ENCODE measurements at places on chromosomes 13 and 19.

GRCh38 chr19:42281146-42281826, 12.2 kb downstream of the CIC start:
- no peak for DNase-seq

GRCh38 chr19:2164020-2164998, 576 bp downstream of the DOT1L start:
- no peak for DNase-seq

DNA sequence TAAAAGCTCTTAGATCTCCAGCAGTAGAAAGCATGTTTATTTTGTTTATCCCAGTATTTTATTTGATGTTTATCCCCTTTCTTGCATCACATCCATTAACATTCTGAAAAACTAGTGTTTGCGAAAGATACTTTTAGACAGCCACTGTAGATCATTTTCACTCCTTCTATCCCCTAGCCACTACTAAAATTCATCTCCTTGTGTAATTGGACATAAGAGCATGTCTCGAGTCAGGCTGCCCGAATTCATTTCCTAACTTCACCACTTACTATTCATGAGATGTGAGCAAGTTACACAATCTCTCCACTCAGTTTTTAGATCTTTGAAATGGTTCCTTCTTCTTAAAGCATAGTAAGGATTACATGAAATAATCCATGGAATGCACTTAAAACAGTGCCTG, 514.0 kb downstream of the KLF5 start:
- no peak for DNase-seq

DNA sequence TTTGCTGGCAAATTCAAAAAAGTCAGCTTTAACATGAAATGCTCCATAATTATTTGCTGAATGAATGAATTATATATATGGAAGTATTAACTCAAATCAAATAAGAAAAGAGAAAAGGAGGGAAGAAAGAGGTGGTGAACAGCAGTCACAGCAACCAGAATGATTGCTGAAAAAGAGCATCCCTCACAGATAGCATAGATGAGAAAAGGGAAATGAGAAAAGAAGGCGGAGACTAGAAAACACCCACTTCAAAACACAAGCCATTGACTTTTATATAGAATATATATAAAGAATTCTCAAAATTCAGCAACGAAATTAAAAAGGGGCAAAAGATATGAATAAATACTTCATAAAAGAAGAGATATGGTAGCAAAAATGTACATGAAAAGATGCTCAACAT, 75.2 kb downstream of the CAB39L start:
- DNase-seq: no peak

GRCh38 chr19:6577476-6578125, 13.3 kb downstream of the CD70 start:
- DNase-seq: no peak

DNA sequence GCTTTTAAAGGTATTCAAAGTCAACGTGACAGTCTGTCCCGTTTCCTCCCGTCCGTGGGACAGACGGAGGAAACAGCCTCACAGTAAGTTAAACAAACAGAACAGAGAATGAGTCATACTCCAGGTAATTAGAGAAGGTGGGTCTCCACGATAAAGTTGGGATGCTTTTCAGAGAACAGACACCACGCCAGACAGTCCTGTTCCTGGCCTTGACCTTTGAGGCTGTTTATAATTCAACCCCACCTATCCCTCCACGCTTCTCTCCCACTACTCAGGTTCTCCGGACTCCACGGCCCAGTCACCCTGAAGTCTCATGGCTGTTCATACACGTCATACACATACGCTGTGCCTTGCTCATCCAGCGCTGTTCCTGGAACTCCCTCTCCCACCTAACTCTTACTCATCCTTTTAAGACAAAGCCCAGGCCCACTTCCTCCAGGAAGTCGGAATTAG, 42.5 kb downstream of the ARHGEF18 start:
- DNase-seq: no peak

GRCh38 chr19:8515317-8515716, 1.4 kb upstream of the ZNF414 start:
- DNase-seq: peak; percentile 26

DNA sequence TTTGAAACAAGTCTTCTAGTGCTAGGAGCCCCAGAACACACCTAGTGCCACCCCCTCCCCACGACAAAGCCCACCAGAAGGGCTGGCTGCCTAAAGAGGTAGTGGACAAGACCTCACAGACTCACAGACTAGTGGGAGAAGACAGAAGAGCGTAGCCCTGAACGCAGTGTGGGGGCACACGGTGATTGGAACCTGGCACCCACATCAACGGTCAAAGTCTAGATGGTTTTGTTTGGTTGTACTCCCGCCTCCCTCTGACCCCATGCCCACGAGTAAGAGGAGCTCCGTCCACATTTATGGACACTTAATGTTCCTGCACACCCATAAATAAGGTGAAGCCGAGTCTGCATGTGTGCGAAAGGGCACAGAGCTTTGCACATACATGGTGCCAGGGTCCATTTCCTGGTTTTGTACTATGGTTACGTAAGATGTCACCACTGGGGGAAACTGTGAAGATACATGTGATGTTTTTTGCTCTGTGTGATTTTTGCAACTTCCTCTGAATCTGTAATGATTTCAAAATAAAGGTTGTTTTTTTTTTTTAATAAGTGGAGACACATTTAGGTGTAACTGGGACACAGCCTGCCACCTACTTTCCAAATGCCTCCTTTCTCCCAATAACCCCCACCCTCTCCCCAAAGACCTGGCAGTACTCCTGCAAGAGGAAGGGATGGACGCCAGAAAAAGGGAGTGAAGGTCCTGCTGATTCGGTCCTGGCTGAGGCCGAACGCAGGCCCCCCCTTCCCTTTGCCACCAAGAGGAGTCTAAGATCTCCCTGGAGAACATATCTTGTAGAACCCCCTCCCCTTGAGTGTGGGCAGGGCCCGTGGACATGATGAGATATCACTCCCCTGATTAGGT, 72.8 kb downstream of the GNG7 start:
- no peak for DNase-seq
